ENCODE measurements at places on chromosomes 16 and 17.
A peak's percentile ranks its signal among the peaks of the same experiment; 100 is the strongest.

- no peak for DNase-seq
Observed at GRCh38 chr16:83964684-83965443, 3.2 kb upstream of the NECAB2 start.

- DNase-seq = no peak
Observed at GRCh38 chr16:50351116-50351515, 17.7 kb downstream of the BRD7 start.

GRCh38 chr17:75832164-75832651 lies 12.0 kb downstream of the UNC13D start:
- DNase-seq = peak; percentile 74

DNA sequence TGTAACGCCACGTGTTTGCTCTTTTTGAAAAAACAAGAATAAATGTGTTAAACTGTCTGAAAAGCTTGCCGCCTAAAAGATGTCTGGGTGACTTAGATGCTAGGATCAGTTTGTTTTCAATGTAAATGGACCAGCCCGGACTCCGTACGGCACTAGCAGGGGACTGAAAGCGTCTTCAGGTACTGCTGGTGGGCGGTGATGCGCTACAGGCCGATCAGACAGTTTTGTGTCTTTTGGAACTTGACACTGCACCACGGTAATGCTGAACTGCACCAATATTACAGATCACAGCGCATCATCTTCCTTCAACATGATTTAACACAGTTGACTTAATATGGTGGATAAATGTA lies 727 bp upstream of the MBTPS1 start:
- peak; percentile 40 for DNase-seq

GRCh38 chr17:33099252-33099651 lies 107.6 kb downstream of the SPACA3 start:
- DNase-seq = no peak

GRCh38 chr16:56262148-56262547 lies 70.9 kb downstream of the GNAO1 start:
- DNase-seq = no peak

DNA sequence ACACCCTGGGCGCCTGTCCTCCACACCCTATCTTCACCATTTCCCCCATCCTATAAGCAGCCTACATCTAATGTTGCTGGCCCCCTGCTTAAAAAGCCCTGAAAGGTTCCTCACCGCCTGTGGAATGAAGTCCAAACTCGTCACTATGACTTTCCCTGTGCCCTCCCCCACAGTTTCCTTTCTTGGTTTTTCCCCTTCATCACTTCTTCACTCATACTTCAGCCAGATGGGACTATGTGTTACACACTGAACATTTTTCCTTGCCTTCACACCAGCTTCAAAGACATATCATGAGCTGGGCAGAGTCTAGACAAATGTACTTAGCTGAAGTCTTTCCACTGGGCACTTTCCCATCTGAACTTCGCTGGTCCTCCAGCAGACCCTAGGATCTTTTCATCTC lies 1.5 kb upstream of the MARCHF10 start:
- DNase-seq = peak; percentile 43

DNA sequence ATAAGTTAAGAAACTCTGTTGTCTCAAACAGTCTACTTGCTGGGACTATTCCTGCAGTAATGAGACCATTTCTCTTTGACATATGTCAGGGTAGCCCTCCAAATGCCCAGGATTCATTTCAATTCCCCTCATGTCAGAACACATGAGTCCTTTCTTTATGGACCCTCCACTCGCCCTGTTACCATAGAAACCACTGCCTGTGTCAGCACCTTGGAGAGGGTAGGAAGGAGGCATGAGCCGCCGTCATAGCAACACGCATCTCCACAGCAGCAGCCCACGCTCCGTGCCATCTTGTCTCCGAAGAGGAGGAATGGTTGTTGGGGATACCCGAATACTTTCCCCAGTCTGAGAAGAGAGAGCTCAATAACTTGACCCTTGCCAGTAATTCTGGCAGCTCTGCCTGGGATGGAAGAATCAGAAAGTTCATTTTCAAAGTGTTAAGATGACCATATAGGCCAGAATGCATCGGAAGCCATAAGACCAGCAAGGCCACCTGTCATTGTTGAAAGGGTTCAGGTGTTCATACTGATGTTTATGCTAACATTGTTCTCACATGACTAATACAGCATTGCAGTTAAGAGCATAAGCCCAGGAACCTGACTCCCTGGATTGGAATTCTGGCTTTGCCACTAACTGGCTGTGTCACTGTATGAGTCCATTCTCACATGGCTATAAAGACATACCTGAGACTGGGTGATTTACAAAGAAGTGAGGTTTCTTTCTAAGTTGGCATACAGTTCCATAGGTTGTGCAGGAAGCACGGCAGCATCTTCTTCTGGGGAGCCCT lies 141.3 kb downstream of the ABCC12 start:
- DNase-seq = peak; percentile 74

GRCh38 chr16:76857402-76857801 lies 333.6 kb upstream of the MON1B start:
- DNase-seq = no peak

DNA sequence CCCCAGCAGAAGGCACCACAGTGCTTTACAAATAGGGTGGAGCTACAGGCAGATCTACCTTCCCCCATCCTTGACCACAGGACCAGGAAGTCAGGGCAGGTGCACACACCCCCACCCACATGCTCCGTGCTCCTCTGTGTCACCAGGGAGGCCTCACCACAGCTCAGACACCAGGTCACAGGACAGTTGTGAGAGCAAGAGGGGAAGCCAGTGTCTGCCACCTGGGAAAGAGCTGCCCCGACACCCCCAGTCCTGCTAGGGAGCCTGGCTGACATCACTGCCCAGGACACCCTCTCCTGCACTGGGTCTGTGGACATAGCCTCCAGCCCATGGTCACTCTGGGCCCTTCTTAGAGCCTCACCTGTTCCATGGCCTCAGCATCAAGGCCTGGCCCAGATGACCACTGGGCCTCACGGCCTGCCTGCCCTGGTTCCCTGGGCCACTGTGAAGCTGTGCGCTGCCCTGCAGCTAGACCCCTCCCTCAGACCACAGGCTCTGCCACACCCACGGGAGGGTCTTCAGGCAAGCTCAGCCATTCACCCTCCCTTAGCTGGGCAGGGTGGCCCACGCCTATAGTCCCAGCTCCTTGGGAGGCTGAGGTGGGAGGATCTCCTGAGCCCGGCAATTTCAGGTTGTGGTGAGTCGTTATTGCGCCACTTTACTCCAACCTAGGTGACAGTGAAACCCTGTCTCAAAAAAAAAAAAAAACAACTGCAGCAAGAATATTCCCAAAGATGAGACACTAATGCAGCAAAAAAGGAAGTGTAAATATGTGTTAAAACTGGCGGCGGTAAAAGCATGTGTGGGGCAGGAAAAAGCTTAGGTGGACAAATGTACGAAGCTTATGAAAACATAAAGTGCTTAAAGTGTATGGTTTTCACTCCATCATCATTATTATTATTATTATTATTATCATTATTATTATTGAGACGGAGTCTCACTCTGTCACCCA lies 14.2 kb downstream of the POLR3K start:
- DNase-seq = no peak

GRCh38 chr17:12287953-12288352 lies 267.3 kb downstream of the MAP2K4 start:
- no peak for DNase-seq

- no peak for DNase-seq
Observed at GRCh38 chr17:73549841-73550430, 94.3 kb downstream of the SDK2 start.

DNA sequence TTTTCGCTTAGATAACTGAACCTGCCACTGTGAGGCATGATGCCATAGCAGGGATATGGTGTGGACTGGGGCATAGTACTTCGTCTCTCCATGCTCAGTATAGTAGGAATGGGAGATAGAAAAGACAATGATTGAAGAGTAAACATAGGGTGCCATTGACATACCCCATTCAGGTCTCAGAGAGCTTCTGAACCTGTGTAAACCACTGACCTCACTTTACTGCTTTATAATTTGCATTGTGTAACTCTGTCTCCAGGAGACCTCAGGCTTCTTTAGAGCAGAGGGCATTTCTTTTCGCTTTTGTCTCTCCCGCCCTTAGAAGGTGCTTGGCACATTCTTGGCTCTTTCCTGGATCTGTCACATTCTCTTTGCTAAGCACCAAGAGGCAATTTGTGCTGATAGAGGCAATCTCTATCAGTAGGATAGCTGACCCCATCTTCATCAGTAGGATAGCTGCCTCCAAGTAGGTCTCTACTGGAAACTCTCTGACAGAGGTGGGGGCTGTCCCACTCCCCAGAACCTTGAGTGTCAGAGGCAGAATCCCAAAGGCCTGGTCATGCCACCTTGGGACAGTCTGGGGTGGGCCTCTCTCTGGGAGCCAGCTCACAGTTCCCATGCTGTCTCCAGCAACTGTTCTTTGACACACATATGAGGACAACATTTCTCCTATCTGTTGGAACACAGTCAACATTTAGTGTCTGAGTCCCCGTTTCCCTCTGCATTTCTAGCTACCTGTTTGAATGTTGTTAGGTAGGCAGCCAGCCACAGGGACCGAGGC lies 181.9 kb downstream of the UTP18 start:
- no peak for DNase-seq

Measured in urothelium cell line (cell line).